Natural killer cell treated with Interleukin-12 subunit alpha and Interleukin-12 subunit beta and Interleukin-15 and Interleukin-18, amount 100 ng/mL, for 72 hours (primary cell): ENCODE measurements at places on chromosomes 11 and 22.

GRCh38 chr22:23500508-23501260 is 79.4 kb downstream of the IGLL1 start:
- DNase-seq = no peak

DNA sequence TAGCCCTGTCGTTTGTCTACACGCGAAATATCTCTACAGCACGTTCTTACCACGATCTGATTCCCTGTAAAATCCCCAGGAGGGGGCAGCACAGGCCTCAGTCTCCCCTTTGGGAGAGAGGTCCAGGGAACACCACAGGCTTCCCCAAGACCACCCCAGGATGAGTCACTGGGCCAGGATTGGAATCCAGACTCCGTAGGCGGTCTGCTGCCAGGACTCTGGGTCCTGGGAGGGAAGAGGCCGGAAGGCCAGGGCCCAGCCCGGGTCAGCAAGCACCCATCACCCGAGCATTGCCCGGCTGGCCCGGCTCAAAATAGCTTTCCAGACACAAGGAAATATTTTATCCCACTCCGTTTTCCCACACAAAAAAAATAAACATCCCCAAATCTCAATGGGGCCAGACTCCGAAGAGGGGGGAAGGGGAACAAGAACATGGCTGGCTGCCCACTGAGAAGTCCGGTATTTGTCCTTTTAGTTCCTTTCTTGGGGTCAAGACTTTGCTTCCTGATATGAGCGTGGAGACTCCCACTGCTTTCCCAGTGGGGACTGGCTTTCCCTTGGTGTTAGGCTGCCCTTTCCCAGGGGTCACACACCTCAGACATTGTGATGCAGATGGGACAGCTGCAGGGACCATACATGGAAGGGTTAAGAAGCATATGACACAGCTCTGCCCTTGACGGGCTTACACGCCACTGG is 91.3 kb downstream of the LRRC32 start:
- DNase-seq = no peak

- DNase-seq = no peak
Observed at GRCh38 chr11:123357353-123357989, 72.6 kb upstream of the GRAMD1B start.

- DNase-seq = no peak
Observed at GRCh38 chr22:46577368-46578249, 40.2 kb upstream of the CELSR1 start.

- DNase-seq = no peak
Observed at GRCh38 chr11:66080055-66080817, 10.2 kb downstream of the PACS1 start.

DNA sequence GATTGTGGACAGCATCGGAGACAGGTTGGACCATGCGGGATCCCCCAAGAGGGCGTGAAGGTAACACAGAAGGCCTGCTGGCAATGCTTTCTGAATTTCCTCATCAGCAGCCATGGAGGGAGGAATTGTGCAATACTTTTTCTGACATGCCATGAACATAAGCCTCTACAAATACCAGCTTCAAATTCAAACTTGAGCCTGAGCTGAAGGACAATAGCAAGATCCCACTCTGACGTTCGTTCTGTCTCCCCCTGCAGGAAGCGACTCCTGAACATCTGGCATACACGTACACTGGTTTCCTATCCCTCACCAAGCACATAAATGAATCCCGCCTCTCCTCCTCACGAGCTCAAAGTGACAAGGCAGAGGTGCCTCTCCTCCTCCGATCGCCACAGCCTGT is 312.2 kb downstream of the BRD1 start:
- no peak for DNase-seq

GRCh38 chr11:73346186-73346935 is 29.8 kb upstream of the RELT start:
- no peak for DNase-seq

DNA sequence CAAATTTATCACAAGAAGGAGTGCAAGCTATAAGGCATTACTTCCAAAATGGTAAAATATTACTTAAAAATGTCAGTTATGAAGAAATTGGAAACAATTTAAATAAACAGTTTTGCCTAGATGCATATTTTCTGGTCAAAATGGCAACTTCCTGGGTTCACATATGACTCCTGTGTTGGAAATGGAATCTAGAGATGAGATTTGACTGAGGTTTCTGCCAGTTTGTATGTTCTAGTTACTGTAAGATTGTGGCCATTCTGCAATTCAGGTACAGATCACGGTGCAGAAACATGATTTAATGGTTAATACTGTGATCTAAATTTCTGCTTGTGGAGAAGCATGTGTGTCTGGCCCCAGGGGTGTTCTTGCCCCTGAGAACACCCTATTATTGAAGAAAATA is 3.4 kb upstream of the OR4C6 start:
- DNase-seq = no peak

DNA sequence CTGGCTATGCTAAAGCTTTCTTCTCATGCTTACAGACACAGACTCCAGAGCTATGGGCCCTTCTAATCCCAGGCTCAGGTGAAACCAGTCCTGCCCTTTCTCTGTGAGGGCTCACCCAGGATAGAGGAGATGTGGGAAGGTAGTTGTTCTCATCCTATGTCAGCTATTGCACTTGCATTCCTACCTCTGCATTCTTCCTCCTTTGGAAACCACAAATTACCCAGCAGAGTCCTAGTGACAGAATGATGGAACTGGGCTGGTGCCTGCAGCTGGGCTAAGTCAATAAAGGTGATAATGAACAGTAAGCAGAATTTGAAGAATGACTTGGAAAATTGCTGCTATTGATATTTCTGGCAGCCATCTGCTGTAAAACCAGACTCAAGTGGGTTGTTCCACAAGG is 560.0 kb downstream of the TMEM135 start:
- no peak for DNase-seq

DNA sequence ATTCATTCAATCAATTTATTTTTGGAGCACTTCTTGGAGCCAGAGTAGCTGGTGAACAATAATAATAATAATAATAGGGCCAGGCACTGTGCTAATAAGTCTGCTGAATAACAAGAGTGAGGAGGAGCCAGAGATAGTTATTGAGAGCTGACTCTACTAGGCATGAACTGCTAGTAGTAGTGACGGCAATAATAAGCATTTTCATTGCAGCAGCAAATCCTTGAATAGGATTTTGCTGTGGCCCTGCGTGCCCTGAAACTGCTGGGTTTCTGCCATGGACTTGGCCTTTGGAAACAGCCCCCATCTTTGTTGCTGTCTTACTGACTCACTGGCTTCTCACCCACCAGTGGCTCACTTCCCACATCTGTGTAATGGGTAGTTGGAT is 545.9 kb downstream of the MIAT start:
- DNase-seq = no peak

GRCh38 chr22:49323751-49324415 is 503.8 kb downstream of the BRD1 start:
- DNase-seq = no peak
